ENCODE measurements at places on chromosomes 3 and 15.

DNA sequence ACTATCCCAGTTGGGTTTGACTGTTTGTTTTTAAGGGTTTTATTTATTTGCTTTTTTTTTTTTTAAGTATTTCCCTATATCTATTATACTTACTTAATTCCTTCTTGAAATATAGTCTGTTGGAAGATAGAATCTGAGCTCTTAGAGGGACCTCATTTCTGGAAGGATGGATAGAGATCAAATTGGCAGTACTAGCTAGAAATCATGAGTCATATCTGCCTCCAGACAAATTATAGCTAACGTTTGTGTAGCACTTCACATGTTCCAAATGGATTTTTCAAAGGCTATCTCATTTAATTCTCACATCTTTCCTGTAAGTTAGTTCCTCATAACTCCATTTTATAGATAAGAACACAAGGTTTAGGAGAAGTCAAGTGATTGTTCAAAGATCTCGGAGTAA is 384.7 kb downstream of the ZIC1 start:
- no peak for DNase-seq

GRCh38 chr3:113534365-113534764 is 2.0 kb downstream of the SIDT1 start:
- no peak for DNase-seq

DNA sequence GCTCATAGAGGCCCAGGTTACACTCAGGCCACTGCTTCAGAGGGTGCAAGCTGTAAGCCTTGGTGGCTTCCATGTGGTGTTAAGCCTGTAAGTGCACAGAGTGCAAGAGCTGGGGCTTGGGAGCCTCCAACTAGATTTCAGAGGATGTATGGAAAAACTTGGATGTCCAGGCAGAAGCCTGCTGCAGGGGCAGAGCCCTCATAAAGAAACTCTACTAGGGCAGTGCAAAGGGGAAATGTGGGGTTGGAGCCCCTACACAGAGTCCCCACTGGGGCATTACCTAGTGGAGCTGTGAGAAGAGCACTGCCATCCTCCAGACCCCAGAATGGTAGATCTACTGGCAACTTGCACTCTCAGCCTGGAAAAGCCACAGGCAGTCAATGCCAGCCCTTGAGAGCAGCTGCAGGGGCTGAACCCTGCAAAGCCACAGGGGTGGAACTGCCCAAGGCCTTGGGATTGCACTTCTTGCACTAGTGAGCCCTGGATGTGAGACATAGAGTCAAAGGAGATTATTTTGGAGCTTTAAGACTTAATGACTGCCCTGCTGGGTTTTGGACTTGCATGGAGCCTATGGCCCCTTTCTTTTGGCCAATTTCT is 14.0 kb downstream of the MITF start:
- no peak for DNase-seq

- DNase-seq, result no peak
Measured at GRCh38 chr3:66000506-66000905, 38.2 kb downstream of the MAGI1 start.

DNA sequence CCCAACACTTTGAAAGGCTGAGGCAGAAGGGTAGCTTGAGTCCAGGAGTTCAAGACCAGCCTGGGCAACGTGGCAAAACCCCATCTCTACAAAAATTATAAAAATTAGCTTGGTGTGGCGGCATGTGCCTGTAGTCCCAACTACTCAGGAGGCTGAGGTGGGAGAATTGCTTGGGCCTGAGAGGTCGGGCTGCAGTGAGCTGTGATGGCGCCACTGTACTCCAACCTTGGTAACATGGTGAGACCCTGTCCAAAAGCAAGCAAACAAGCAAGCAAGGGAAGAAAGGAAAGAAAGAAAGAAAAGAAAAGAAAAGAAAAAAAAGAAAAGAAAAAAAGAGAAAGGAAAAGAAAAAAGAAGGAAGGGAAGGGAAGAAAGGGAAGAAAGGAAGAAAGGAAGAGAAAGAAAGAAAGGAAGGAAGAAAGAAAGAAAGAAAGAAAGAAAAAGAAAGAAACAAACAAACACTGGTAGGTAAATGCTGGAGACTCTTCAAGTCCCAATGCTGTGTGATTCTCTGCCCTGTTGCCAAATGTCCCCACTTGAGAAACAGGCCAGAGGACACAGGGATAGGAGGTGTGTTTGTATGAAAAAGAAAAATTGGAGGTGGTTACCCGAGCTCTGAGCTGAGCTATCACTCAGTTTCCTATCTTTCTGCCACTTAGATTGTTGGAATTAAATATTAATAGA is 121.1 kb downstream of the RAB11A start:
- DNase-seq, result no peak

All from SW 1271 (cell line).